Stimulated activated CD8-positive, alpha-beta memory T cell treated with anti-CD3 and anti-CD28 coated beads, Interleukin-7, amount 100 ng/mL, for 1 hour (primary cell): ENCODE measurements at places on chromosomes 12 and 14.

- no peak for DNase-seq
Observed at GRCh38 chr12:45477526-45477925, 252.0 kb upstream of the ARID2 start.

DNA sequence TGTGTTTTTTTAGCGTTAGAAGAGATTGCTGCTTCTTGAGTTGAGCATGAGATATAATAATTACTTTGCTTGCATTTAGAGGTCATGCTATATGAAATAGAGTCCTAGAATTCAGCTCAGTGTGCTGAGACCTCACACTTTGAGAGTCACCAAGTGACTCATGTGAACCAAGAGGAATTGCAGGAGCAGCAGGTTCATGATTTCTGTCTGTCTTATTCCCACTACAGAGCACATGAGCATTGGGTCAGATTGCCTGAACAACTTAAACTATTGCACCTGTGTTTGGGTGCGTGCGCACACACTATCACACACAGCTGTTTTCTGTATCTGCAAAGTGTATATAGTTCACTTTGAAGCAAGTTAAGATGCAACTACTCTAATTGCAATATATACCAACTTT is 109.3 kb downstream of the FGD4 start:
- DNase-seq: no peak

DNA sequence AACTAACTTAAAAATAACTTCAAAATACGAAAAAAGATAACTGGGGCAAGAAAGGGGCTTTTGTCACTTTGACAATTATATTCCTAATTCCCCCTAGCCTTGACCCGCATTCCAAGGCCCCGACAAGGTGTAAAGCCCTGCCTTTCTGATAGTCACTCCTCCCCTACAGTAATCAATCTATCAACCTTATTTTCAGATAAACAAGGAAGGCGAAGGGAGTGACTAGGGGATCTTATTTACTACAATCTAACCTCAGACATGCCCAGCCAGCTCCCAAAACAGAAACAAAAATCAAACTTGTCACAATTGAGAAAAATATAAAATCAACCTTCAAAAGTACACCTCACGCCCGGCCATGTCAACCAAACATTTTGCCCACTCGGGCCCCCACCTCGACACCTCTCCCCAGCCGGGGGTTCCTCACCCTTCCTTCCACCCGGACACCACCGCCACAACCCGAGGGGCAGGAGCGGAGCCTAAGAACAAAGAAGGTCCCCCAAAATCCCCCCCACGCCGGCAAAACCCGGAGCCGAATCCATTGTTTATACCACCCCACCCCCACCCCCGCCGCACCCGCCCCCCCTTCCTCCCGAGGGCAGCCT is 562 bp downstream of the ZFYVE1 start:
- no peak for DNase-seq

DNA sequence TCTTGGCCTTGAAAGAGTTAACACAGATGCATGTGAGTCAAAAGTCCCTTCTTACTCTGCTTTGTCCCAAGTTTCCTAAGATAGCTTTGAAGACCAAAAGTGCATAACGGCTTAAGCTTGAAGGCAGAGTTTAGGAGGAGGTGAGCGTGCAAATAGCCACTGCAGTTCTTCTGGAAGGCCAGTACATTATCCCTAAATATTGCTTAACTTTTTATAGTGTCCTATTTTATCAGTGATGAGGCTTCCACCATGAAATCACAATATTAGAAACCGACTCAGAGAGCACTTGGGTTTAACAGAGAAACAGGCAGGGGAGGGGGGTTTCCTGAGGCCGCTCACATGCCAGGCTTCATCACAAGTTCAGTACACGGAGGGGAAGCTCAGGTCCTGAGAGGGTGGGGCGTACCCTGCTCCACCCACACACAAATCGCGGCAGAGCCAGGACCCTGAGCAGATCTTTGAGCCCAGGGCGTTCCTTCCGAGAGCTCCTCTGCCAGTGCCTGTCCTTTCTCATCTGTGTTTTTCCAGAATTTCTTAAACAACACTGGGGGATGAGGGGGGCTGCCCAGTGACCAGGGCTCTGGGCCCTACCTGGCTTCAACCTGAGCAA is 26.8 kb upstream of the BDKRB2 start:
- DNase-seq: no peak

DNA sequence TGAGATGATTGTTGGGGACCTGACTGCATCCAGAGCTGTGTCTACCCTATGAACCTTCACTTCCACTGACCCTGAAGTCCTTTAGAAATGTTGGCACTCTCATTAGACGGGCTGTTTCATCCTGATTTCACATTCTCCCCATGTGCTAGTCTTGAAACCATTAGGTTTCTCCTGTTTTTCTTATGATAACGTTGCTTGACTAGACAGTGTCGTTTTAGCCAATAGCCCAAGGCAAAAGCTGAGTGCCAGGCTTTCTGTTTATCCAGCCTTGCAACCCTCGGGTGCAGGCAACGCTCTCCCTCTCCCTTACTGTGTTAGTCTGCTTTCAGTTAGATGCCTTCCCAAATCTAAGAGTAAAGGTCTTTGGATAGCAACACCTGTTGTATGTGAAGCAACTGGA is 30.1 kb downstream of the DACT1 start:
- DNase-seq: no peak

- DNase-seq: no peak
Observed at GRCh38 chr14:101408077-101408831, 153.0 kb upstream of the DIO3 start.

DNA sequence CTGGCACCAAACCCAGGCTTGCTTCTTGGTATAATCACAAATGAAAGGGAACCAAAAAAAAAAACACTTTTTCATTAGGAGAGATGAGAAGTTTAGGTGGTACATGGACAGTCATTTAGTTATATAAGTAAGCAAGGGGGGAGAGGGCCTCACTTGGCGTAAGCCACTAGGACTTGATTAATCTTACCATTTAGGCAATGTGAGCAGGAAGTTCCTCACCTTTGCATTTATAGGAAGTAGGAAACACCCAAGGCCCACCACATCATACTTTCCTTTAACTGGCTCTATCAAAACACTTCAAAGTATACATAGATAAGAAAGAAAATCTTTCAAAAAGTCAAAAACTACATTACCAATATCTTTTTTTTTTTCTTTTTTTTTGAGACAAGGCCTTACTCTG is 6.7 kb upstream of the RPS6KA5 start:
- no peak for DNase-seq

DNA sequence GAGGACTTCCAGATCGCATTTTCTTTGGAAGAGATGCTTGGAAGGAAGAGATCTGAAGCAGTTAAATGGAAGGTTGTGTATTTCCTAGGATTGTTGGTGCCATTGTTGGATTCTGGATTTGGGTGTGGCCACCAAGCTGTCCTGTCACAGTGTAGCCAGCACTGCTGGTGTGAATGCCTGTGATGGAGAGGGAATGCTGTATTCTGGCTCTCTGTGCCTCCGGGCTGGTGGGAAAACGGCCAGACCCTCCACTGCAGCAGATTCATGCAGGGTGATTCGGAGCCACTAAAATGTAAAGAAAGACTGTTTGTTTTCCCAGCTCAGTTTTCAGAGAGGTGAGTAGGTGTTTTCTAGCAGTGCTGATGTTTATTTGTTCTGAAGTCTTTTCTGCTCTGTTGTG is 30.7 kb upstream of the MANSC4 start:
- DNase-seq: no peak

DNA sequence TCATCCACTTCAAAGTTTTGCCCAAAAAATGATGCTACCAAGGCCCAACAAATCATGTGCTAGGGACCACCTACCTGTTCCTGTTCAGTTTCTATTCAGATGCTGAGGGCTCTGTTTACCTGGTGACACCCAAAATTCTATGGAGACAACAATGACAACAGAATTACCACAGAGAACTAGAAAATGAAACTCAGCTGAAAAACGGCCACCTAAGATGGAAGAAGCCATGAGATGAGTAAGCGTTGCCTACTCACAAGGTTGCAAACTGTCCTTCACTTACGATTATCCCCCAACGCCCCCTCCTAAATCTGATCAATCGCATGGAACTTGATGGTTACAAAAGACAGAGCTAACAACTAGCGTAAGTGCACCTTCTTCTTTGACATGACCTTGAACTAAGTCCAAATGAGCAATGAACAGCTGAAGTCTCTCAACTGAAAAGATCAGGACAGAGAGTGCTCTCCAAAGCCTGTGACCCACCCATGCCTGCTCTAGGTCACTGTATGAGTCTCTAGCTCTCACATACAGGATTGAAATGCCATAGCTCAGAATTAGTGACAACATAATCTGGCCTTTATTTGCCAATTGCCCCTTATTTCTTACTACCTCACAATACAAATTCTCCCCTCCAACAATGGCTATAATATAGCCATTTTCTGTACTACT is at the start of gene RNASE11:
TSS of gene RNASE11 (minus strand) at position 513 of the 666 bp plus-strand sequence.
- DNase-seq: no peak

DNA sequence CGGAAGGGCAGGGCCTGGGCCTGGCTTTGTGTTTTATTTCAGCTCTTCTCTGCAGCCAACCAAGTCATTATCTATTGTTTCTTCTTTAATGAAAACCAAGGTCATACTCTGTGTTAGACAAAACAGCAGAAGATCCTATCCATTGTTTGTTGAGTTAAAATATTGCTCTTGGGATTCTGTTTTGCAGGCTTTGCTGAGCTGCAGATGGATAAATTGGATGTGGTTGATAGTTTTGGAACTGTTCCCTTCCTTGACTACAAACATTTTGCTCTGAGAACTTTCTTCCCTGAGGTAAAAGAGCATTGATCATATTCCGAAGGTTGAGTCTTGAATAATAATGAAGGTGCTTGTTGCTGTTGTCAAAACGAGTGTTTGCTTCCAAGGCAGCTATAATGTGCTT is 106.6 kb downstream of the PLXNC1 start:
- no peak for DNase-seq

GRCh38 chr12:52436000-52436827 is 2.0 kb upstream of the KRT75 start:
- no peak for DNase-seq

DNA sequence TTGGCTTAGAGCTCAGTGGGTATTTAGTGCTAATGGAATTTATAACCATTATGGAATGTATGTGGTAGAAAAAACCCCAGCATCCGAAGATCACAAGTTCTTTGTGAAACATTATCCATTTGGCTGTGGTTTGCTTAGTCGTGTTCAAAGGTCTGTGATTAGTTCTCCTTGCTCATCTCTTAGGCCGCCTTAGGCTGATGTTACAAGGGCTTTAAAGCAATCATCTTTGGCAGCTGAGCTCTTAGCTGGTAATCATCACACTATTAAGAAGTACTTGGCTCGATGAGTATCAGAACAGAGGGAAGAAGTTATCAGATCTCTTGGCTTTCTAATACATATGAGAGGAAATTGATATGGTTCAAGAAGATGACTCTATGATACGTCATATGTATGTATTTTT is 124.1 kb upstream of the E2F7 start:
- no peak for DNase-seq

DNA sequence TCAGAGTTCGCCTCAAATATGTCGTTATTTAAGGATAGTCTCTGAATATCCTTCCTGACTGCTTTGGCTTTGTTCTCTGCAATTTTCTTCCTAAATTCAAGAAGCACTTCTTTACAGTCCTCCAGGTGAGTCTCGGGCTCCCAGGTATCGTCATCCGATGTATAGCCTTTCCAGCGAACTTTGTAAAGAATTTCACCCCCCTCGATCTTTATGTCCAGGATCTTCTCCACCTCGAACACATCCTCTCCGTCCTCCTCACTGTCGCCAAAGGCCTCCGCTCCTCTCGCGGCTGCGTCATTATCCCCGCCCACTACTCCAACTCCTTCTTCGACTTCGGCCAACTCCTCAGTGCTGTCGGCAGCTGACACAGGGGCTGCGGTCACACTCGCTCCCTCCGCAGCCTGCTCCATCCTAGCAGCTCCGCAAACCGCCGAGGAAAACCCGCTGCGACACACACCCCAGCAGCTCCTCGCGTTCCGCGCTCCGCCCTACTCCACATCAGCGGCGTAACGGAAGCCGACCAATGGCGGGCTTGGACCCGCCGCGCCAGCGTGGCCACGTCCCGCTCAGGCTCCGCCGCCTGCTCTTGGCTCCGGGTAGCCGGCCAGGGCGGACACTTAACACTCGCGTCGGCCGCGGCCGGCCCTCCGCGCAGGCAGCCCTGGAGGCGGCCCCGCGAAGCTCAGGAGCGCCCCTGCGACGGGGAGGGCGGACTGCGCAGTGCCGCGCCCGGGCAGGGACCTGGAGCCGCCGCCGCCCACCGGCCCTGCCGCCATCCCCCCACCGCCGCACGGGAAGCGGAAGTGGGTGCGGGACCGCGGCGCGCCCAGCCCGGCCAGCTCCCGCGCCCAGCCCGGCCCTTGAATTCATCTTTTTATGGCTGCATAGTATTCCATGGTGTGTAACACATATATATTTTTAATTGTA is 4.1 kb downstream of the CD163L1 start:
- DNase-seq: no peak

GRCh38 chr14:103846543-103847450 is 578 bp downstream of the PPP1R13B start:
- DNase-seq: no peak

GRCh38 chr14:100106250-100107112 is 41.3 kb downstream of the EVL start:
- no peak for DNase-seq

DNA sequence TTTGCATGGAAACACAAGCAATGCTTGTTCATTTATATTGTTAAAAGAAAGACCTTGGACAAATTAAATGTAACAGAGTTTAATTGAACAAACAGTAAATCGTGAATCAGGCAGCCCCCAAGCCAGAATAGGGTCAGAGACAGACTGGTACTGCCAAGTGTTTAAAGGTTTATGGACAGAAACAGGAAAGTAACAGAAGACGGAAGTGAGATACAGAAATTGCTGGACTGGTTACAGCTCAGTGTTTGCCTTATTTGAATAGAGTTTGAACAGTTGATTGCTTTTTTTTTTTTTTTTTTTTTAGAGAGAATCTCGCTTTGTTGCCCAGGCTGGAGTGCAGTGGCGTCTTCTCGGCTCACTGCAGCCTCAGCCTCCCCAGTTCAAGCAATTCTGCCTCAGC is 50.3 kb downstream of the DAO start:
- DNase-seq: no peak

DNA sequence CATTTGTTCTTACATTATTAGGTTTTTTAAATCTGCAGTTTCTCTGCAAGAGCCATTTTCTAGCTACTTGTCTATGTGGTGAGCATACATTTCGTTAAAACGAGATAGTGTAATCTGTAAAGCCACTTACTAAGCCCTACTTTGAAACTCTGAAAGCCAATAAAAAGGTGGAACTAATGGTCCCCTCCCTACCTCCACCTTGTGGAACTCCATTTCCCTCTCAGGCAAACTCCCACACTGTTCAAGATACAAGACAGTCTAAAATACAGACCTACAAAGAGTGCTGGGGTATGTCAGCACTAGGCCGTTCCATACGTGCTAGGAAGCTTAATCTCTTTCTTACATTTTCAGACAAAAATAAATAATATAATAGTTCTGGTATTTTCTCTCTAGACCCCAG is 74.1 kb downstream of the DUSP6 start:
- DNase-seq: no peak

GRCh38 chr12:40261937-40262336 is 37.1 kb downstream of the LRRK2 start:
- no peak for DNase-seq

- no peak for DNase-seq
Observed at GRCh38 chr14:66377574-66377973, 108.6 kb upstream of the CCDC196 start.

DNA sequence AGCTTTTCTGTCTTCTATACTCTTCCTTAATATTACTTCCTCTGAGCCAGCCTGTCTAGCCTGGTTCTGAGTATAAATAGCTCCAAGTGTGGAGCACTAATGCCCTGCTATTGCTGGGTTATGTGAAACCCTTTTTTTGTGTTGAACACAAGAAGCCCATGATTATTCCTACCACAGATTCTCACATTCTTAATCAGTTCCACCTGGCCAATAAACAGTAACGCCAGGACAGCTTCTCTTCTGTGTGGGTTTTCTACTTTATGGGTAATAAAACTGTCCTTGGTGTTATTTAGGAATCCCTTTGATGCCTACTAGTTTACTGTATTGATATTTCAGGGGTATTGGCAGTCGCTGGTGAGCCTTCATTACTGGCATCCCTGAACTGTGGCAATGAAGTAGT is 48.9 kb upstream of the LRIG3 start:
- no peak for DNase-seq
